ENCODE measurements at places on chromosomes 2 and 18.

DNA sequence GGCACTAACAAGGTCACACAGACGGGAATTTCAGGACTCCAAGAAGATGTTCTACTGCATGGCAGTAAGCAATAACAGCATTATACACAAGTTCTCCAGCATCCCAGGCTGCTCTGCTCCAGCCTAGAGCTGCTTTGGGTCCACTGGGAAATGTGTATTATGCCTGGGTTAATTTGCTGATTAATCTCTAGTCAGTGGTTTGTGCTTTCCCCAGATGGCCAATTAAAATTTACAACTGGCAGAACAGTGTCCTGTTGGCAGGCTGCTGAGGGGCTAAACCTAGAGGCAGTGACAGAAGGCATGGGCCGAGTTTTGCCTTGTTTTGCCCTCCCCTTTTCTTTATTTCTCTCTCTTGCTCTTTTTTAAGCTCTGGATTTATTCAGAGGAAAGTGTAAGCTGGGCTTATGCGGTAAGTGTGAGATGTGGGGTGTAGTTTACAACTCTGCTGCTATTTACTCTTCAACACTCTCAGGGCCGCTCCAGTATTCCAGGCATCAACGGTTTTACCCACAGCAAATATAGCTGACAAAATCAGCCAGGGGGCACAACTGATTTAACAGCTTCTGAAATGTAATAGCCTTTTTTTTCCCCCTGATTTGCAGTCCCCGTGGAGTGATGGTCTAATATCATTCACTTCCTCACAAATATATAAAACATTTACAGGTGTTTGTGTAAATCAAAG is 348.0 kb downstream of the GPD2 start:
- DNase-seq = no peak

- no peak for DNase-seq
Measured at GRCh38 chr2:240244543-240244942, 104.1 kb upstream of the OTOS start.

DNA sequence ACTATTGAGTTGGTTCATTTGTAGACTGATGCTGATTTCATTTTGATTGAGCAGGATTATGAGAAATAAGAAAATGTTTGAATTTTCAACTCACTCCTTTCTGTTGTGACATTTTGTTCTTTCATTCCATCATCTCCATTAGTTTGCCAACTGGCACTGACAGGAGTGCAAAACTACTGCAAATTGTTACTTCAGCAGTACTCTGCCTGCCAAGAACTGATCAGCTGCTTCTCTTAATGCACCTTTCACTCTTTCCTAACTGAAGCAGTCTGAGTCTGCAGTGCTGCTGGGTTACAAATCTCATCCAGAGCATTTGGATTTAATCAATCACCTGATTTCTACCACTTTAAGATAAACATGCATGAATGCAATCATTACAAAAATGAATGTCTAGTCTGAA is 70.9 kb downstream of the TMEFF2 start:
- no peak for DNase-seq

GRCh38 chr2:163800951-163801381 is 65.2 kb upstream of the FIGN start:
- no peak for DNase-seq

GRCh38 chr18:5998166-5998881 is 103.0 kb upstream of the TMEM200C start:
- DNase-seq = no peak

Data from NCI-H748 treated with DMSO at 0.1 percent for 48 hours (cell line).